ENCODE measurements at places on chromosomes 13 and 19. TPM values are rescaled to one million over a fixed set of nuclear protein-coding genes. Genes with fewer than 3 reads are reported as not detected.
A peak's percentile ranks its signal among the peaks of the same experiment; 100 is the strongest.

GRCh38 chr13:28719227-28720055, 671 bp upstream of the SLC46A3 start:
- H3K4me1 ChIP-seq: peaks cover 24% of the 10 kb centered on the region
- no peak for DNase-seq
- no peak overlapping the region for H3K27ac ChIP-seq

GRCh38 chr19:49534632-49535385, 7.0 kb downstream of the RCN3 start:
- no peak for DNase-seq
- peaks cover 18% of the 10 kb centered on the region for H3K36me3 ChIP-seq
- H3K27ac ChIP-seq: peak overlapping the region; percentile 57
- H3K27me3 ChIP-seq: peaks cover 16% of the 10 kb centered on the region

GRCh38 chr13:31094331-31095015, 67.2 kb downstream of the HSPH1 start:
- no peak overlapping the region for H3K4me3 ChIP-seq
- no peak for DNase-seq
- H3K27me3 ChIP-seq: peaks cover 2% of the 10 kb centered on the region
- H3K27ac ChIP-seq: no peak overlapping the region
- H3K4me1 ChIP-seq: peaks cover 2% of the 10 kb centered on the region

GRCh38 chr13:40221460-40222201, 444.8 kb downstream of the FOXO1 start:
- H3K4me1 ChIP-seq: peaks cover 5% of the 10 kb centered on the region
- no peak overlapping the region for H3K27ac ChIP-seq
- H3K27me3 ChIP-seq: no peaks in the 10 kb centered on the region
- no peaks in the 10 kb centered on the region for H3K36me3 ChIP-seq
- no peak for DNase-seq
- no peak overlapping the region for H3K4me3 ChIP-seq

DNA sequence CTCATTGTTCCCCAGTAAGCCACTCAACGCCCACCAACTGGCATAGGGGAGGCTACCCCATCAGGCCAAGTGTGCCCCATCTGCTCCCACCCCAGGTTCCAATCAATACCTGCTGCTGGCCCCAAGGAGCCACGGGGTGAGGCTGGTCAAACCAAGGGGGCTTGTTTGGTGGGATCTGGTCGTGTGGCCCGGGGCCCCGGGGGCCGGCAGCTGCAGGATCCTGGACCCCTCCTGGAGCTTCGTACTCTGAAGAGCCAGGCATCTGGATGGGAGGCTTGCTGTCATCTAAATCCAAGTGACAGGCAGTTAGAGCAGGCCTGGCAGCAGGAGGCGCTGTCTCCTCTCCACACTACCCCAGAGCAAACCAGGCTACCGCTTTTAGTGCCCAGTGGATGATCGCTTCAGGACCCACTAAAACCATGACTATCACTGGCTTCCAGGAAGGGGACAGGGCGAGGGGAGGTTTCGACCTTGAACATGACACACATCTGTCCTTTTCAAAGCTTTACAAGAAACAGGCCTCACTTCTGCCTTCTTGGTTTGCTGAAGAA, 14.2 kb downstream of the CHERP start:
- H3K27ac ChIP-seq: no peak overlapping the region
- H3K4me1 ChIP-seq: no peaks in the 10 kb centered on the region
- H3K36me3 ChIP-seq: peaks cover 32% of the 10 kb centered on the region
- peak overlapping the region; percentile 59 for H3K4me3 ChIP-seq
- H3K27me3 ChIP-seq: peaks cover 4% of the 10 kb centered on the region
- peak; percentile 46 for DNase-seq

- peak overlapping the region; percentile 63 for H3K4me3 ChIP-seq
- no peaks in the 10 kb centered on the region for H3K36me3 ChIP-seq
- DNase-seq: no peak
- H3K4me1 ChIP-seq: peaks cover 35% of the 10 kb centered on the region
- peak overlapping the region; percentile 93 for H3K27ac ChIP-seq
- H3K27me3 ChIP-seq: peaks cover 5% of the 10 kb centered on the region
Measured at GRCh38 chr19:17415121-17415520, 4.7 kb upstream of the MVB12A start.

GRCh38 chr19:16449330-16449961, 22.3 kb downstream of the EPS15L1 start:
- H3K36me3 ChIP-seq: peaks cover 7% of the 10 kb centered on the region
- peaks cover 23% of the 10 kb centered on the region for H3K4me1 ChIP-seq
- peaks cover 7% of the 10 kb centered on the region for H3K27me3 ChIP-seq
- no peak for DNase-seq
- H3K4me3 ChIP-seq: no peak overlapping the region

DNA sequence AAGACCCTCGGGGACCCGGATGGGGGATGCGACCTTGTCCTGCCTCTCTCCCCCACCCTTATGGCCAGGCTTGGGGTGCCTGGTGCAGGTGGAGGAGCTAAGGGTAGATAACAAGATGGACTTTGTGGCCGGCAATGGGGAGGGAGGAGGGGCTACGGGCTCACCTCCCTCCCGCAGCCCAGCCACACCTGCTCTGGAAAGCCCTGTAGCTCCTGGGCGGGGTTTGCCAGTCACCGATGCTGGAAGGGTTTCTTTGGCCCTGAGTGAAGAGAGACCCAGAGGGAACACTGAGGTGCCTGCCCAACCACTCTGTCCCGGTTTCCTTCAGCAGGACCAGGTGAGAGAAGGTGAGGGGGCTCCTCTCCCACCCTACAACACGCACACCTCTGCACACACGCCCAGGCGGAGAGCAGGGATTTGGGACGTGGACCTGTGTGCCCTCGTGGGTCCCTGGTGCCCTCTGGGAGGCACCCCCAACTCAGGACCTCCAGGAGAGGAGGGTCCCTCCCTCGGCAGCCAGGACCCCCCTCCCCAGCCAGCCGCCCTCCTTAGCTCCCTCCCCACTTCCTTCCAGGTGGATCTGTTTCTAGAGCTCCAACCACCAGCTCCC, at the start of gene FUT2:
FUT2 (plus strand) TSS at position 229 of the 610 bp plus-strand sequence. CDS start 6,986 bp downstream, outside the sequence.
- peaks cover 4% of the 10 kb centered on the region for H3K36me3 ChIP-seq
- H3K4me1 ChIP-seq: peaks cover 13% of the 10 kb centered on the region
- H3K4me3 ChIP-seq: peak within 1 kb of the TSS; percentile 89
- H3K27ac ChIP-seq: peak within 1 kb of the TSS; percentile 77
- H3K27me3 ChIP-seq: peaks cover 8% of the 10 kb centered on the region
- no peak for DNase-seq

DNA sequence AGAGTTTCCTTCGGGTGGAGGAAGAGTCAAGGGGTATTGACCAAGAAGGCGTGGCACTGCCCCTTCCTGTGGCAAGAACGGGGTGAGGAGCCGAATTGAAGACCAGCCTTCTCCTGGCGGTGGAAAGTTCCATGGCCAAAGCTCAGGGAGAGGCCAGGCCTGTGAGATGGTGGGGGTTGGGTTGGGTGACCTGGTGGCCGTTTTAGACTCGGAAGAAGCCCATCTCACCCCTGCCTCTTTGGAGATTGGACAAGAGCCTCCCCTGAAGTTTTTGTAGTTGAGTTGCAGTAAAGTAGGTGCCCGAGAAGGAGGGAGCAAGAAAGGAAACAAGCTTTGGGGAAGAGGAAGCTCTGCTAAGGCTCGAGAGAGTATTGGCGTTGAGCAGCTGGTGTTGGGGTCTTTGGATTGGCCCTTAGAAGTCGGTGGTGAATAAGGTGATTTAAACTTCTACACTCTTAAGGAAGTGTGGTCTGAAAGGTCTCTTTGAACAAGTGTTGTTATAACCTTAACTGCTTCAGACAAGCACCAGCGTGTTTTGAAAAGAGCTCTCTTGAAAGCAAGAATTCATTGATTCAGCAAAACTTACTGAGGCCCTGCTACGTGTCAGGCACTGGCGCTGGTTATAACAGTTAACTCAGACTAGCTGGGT, 964 bp downstream of the SPINT2 start:
- DNase-seq: no peak
- peak overlapping the region; percentile 76 for H3K27ac ChIP-seq
- H3K4me3 ChIP-seq: peak overlapping the region; percentile 96
- H3K36me3 ChIP-seq: peaks cover 3% of the 10 kb centered on the region
- H3K27me3 ChIP-seq: peaks cover 11% of the 10 kb centered on the region

The ELAVL3 gene
- total RNA-seq: 0.54 TPM

The ZNF610 gene
- total RNA-seq: 7.5 TPM

The ZNF177 gene
- 1.1 TPM for total RNA-seq

The FXYD3 gene
- not detected for total RNA-seq

The SIGLECL1 gene
- total RNA-seq: 2.8 TPM
